Activated naive CD4-positive, alpha-beta T cell (primary cell): ENCODE measurements at places on chromosomes 1 and 21.
A peak's percentile ranks its signal among the peaks of the same experiment; 100 is the strongest.

DNA sequence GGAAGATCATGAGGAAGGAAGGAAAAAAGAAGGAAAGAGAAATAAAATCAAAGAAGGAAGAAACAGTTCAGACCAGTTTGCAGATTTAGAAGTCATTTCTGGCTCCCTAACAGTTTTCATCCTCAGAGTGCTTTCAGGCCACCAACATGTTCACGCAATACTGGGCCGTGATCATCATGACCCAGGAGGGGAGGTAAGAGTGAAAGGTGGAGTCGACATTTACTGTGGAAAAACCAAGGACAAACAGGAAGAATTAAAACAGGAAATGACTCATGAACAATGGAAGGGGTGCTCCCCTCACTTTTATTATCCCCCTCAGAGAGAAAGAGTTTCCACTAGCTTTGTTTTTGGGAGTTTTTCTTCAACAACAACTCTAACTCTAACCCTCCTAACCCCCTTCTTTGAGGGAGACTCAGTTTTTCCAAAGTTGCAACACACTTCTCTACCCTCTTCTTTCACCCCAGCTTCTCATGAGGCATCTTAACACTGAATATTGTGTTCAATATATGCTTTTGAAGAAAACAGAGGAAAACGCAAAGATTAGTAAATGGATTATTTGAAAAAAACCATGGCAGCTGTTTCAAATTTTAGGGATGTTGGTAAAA lies 60.4 kb downstream of the VANGL2 start:
- DNase-seq: no peak

- DNase-seq: peak; percentile 24
Observed at GRCh38 chr1:224182057-224182865, 779 bp upstream of the DEGS1 start.

DNA sequence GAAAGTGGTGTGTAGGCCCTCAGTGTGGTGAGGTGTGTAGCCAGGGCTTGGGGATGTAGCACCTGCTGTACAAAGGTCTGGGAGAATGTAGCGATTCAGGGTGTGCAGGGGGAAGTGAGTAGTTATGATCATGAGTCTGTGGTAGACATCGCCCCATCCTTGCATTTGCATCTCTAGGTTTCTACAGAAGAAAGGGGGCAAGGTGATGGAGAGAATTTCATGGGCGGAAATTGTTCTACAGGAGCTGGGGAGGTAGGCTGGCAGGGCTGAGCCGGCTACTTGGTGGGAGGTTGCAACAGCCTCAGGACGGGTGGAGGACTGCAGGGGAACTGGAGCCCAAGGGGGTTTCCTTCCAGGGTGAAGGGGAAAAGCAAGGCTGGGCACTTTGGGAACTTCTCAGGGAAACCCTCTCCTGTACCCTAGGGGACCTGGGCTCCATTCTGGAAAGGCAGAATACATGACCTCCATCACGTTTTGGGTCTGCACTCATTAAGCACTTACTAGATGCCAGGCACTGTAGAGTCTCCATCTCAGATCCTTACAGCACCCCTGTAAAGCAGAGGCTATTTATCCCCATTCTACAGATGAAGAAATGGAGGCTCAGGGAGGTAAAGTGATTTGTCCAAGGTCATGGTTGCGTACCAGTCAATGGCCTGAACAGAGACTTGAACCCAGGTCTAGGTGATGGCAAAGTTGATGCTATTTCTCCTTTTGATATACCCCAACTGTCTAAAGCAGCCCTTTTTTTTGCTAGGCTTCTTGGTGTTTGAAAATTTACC lies 14.5 kb upstream of the TNFRSF1B start:
- no peak for DNase-seq

DNA sequence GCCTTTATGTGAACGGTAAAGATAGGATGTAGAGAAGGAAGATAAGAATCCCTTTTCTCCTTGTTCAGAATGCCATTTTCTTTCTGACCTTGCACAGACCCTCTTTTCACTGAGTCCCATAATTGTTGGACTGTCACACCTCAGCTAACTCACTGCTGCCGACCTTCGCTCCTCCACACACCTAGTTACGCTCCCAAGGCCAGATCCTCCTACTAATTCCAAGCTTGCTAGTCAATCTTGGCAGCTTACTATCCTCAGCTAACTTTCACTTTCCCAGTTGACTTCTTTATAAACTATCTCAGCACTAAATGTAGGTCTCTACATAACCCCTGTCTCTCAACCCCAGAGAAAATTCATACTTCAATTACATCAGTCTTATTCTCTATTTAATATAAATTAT lies 471.8 kb upstream of the PRMT6 start:
- DNase-seq: no peak

DNA sequence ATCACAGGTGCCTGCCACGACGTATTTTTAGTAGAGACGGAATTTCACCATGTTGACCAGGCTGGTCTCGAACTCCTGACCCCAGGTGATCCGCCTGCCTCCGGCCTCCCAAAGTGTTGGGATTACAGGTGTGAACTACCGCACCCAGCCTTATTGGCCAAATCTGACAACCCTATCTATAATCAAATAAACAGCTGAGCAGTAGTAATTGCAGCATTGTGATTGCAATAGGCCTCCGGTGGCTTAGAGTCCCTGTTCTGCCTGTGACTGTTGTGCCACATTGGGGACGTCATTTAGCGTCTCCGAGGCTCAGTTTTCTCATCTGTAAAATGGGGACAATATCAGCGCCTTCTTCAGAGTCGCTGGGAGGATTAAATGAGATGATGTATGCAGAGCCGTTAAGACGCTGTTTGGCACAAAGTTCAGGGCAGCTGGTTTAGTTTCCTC lies 569 bp upstream of the CAPN2 start:
- DNase-seq: no peak

GRCh38 chr21:26457817-26458216 lies 115.3 kb downstream of the CYYR1 start:
- no peak for DNase-seq

DNA sequence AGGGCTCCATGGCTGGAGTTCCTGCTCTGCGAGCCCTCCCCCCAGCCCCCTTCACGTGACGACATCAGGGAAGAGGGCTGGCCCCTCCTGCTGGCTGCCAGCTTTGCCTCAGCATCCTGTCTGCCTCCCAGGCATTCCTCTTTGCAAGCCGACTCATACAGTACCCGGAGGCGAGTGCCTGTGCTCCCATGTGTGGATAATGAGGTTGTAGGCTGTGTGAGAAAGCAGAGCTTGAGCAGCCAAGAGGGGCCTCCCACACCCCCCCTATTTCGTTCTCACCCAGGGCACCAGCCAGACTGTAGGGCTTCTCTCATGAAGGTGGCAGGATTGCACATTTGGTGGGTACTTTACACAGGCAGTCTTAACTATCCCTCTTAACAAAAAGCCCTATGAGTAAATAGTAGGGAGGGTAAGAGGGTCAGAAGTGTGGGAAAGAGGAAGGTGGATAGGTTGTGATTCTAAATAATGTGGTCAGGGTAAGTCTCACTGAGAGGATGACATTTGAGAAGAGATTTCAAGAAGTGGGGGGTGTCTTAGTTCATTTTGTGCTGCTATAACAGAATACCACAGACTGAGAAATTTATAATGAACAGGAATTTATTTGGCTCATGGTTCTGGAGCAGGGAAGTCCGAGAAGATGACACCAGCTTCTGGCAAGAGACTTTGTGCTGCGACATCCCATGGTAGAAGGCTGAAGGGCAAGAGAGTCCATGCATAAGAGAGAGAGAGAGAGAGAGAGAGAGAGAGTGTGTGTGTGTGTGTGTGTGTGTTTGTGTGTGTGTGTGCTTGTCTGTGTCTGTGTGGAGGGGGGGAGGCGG lies 113.5 kb downstream of the OMA1 start:
- DNase-seq: no peak

DNA sequence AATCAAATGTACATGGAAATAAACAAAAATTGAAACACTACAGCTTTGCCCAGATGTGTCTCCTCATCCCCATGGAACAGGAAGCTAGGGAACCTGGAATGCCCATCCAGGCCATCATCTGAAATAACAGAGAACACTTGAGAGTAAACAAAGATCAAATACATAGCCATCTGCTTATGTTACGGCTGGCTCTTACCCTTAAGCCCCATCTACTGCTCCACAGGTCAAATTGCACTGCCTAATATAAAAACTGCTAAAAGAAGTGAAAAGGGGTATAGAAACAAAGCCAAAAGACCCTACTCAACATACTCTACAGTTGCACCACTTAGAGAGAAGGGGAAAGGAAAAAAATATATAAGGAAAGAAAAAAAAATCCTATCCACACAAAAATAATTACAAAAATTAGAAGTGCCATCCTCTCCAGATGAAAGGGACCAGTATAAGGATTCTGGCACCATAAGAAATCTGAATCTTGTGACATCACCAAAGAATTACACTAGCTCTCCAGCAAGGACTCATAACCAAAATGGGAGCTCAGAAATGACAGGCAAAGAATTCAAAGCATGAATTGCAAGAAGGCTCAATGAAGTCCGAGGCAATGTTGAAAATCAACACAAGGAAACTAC lies 26.9 kb downstream of the OR6Y1 start:
- DNase-seq: no peak

- DNase-seq: no peak
Observed at GRCh38 chr1:204887846-204888245, 17.2 kb downstream of the NFASC start.

- DNase-seq: no peak
Observed at GRCh38 chr1:55916907-55917306, 662.5 kb downstream of the PLPP3 start.

DNA sequence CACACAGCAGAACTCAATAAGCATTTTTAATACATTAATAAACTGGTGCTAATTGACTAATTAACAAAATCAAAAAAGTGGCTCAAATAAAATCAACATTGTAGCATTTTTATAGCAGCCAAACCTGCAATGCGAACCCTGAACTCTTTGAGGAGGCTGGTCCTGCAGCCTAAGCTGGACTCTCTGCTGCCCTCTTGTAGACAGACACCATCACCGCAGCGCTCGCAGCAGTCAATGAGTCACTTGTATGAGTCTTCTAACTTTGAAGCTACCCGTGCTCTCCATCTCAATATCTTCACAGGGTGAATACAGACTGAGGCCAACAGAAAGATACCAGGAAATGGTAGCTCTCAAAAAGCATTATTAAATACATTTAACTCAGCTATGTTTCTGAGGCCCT lies 9.7 kb upstream of the KRTAP7-1 start:
- no peak for DNase-seq
